Mucosa of gallbladder (tissue), 1 donor: ENCODE measurements at places on chromosomes 6 and 20. TPM values are rescaled to one million over a fixed set of nuclear protein-coding genes. Genes with fewer than 3 reads are reported as not detected.
A peak's percentile ranks its signal among the peaks of the same experiment; 100 is the strongest.

Gene ADTRP
- total RNA-seq: 0.69 TPM

Gene SIRPG
- 1.2 TPM for total RNA-seq

Gene MUC22
- not detected for total RNA-seq

Gene ATXN1
- 71.0 TPM for total RNA-seq

Gene KIF6
- total RNA-seq: 2.6 TPM

Gene SCUBE3
- 0.37 TPM for total RNA-seq

Gene GTSF1L
- not detected for total RNA-seq

Gene CAGE1
- total RNA-seq: not detected

Gene COL9A1
- total RNA-seq: 0.09 TPM

Gene GMPR
- total RNA-seq: 10.4 TPM

Gene KAT14
- 16.6 TPM for total RNA-seq

DNA sequence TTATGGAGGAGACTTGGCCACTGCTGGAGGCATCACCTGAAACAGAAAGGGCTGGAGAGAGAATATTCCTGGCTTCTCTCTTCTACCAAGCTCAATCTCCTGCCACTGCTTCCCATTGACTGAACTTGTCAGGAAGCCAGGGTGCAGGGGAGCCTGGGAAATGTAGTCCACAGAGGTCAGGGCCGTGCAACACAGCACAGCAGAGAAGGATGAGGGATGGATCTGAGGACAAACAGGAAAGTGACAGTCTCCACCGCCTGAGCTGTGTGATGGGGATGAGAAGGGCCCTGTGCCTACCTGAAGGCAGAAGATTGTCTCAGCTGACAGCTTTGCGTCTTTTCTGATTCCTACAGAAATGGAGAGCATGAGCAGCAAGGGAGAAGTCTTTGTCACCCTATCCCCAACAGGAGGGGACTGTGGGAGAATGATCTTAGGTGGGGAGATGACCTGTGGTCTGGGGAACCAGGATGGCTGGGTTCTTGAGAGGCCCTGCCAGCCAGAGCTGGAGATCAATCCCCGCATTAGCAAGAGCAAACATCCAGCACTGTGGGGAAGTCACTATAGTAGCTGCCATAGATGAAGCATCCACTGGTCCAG is 114.2 kb downstream of the SNX5 start:
- DNase-seq: peak; percentile 66

GRCh38 chr20:37877832-37878772 is 24.8 kb upstream of the VSTM2L start:
- DNase-seq: no peak

GRCh38 chr20:6651561-6651960 is 115.9 kb upstream of the BMP2 start:
- DNase-seq: peak; percentile 17

DNA sequence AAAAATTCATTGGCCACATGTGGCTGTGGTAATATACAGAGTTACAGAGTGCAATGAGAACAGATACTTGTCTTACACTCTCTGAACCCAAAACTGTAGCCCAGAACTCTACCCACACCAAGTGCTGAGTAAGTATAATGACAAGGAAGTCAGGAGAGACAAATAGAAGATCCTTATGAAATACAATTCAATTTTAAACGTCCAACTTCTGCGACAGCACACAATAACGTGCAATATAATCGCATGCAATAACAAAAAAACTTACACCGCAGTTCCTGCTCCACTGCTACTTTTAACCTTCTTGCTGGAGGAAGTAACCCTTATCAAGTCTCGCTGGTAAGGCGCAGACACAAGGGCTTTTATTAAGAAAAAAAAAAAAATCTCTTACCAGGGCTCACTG is 881 bp downstream of the SFT2D1 start:
- no peak for DNase-seq

DNA sequence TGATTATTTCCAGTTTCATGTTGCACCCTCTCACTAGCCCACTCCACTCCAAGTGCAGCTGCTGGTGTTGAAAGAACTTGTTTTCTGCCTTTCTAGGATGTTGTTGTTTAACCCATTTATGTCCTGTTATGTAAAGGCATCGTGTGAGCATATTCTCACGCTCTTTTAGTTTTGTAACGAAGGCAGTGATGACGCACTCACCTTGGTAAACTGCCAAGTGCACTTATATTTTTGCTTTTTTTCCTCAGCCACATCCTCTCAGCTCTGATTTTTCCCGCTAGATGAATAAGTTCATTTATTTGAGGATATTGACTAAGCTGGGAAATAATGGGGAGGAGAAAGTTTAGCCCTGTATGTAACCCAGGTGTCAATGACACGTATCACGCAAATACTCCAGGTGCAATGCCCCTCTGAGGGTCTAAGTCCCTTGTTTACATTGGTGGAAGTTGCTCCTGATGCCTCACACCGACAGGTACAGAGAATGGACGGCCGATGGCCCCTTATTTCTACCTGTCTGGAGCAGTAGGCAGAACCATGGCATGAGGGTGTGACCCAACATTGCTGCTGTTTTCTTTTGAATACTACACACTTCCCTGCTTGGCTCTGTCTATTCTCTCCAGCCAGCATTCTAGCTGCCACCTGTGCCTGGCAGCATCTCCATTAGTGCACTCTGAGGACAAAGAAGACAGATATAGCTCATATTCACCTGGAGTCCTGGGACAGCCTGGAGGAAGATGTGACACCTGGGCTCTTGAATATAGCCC is 132.7 kb upstream of the SLC24A3 start:
- DNase-seq: no peak

DNA sequence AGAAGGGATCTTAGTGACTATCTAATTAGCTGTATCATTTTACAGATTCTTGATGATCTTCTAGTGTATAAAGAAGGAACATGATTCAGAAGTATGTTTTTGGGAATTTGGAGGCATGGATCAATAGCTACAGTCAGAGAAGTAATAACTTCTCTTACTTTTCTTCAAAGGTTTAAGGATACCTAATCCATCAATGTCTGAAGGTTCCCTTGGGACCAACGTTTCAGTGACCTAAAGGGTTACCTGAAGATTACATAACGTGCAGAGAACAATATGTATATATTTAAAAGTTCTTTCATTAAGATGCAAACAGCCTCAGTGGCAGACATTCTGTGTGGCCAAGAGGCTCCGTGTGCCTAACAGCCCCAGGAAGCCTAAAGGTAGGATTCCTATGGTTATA is 3.2 kb downstream of the HDAC2 start:
- no peak for DNase-seq

DNA sequence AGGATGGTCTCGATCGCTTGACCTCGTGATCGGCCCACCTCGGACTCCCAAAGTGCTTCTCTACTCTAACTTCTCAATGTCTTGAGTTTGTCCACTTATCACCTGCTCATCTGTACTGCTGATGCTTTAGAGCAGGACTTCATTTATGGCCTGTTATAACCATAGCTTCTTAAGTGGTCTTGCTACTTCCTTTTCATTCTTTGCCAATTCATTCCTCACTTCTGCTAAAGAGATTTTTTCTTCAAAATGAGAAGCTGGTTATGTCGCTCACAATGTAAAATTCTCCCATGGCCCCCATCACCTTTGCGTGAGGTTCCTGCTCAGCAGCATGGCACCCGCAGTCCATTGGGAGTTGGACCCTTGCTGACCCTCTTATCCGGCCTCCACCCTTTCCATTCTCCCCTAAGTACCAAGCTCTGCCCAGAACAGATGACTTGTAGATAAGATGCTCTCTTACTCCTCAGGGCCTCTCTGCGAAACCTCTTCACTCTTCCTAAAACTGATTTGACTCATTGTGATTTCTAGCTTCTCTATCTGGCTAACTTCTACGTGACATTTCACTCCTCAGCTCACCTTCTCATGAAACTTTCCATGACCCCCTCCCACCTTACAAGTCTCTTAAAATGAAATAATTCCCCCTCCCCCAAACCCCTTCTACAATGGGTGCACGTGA is 13.9 kb upstream of the CD164 start:
- no peak for DNase-seq

DNA sequence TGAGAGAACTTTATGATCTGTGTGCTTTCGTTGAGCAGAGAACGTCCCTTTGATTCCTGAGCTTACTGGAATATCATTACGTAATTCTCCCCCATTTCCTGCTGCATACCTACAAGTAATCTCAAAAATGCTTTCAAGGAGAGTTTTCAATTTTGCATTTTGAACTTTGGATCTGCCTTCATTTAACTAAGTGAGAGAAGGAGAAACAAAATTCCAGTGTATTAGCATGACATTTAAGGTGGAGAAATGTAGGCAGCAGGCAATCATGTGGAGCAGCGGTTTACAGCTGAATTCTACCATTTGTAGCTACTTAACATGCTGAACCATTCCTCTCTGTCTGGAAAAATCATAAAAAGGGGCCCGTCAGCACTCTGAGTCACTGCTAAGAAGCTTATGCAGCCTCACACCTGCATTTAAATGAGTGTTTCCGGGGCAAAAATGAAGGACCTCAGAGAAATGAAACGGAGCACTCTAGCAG is 451.5 kb downstream of the PLCB1 start:
- DNase-seq: no peak

DNA sequence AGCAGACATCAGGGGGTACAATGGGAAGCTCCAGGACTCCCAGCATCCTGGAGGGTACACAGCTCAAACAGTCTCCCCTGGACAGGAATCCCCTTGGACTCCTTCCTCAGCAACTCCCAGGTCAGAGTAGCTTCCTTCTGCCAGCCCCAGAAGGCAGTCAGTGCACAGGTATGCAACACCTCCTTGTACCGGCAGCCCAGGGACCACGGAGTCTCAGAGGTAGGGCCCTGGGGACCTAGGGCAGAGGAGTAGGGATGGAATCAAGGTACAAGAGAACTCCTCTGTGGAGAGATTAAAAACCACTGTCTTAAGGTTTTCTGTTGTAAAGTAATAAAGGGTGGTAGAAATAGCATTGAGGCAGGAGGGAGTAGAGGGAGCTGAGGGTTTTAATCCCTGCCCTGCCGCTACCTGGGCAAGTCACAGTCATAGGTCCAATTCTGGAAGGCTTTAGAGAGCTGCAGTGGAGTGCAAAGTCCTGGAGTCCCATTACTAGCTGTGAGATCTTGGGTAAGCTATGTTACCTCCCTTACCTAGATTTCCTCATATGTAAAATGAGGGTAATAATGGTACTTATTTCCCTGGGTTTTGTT is 7.5 kb downstream of the TP53TG5 start:
- DNase-seq: no peak

- DNase-seq: no peak
Measured at GRCh38 chr20:61385731-61386130, 133.7 kb downstream of the CDH4 start.

GRCh38 chr6:68229566-68229965 is 405.5 kb upstream of the ADGRB3 start:
- DNase-seq: no peak

DNA sequence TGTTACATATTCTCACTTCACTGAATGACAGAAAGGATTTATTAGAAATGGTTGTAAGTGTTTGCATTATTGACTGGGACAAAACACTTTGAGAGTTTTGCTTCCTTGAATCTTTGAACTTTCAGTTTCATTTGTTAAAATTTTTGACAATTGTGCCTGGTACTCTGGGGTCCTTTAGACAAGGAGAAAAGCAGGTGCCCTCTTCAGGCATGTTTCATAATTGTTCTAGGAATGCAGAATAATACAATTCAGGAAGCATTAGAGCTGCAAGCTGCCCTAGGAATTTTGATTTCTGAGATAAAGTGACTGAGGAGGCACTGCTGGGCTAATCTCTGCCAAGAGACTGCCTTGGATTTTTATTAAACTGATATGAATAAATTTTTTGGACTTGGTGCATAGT is 49.7 kb downstream of the TOP1 start:
- DNase-seq: peak; percentile 20

- DNase-seq: no peak
Measured at GRCh38 chr6:125797120-125797885, 6.5 kb downstream of the NCOA7 start.

GRCh38 chr20:60313614-60314013 is 355.4 kb downstream of the CDH26 start:
- DNase-seq: no peak

GRCh38 chr6:42532038-42532669 is 31.7 kb upstream of the UBR2 start:
- DNase-seq: peak; percentile 32

- no peak for DNase-seq
Measured at GRCh38 chr20:48728042-48728825, 99.6 kb downstream of the PREX1 start.

- no peak for DNase-seq
Measured at GRCh38 chr6:28695715-28696114, 170.0 kb downstream of the GPX5 start.

GRCh38 chr6:154341336-154341735 is 15.3 kb downstream of the IPCEF1 start:
- DNase-seq: no peak

DNA sequence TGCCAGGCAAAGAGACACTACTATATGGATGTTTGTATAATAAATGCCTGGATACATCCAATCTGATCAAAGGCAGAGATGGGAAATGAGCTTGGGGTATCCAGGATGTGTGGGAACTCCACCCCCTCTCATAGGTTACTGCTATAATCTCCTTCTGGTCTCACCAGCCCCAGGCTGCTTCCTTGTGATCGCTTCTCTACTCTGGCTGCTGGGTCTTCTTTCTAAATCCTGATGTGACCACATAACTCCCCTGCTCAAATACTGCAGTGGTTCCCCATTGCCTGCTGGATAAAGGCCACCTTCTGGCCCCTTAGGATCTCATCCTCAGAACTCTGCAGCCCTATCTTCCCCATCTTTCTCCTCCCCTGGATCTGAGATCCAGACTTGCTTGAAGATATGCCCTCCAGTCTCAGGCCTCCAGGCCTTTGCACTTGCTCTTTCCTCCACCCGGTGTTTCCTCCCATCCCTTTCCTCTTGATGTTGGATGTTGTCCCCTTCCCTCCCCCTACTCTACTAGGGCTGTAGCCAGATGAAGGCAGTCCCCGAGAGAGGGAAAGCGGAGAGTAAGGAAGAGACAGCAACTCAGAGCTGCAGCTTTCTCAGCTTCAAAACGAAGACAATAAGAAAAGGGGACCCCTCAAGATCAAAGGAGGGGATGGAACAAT is 828 bp upstream of the XKR7 start:
- no peak for DNase-seq

DNA sequence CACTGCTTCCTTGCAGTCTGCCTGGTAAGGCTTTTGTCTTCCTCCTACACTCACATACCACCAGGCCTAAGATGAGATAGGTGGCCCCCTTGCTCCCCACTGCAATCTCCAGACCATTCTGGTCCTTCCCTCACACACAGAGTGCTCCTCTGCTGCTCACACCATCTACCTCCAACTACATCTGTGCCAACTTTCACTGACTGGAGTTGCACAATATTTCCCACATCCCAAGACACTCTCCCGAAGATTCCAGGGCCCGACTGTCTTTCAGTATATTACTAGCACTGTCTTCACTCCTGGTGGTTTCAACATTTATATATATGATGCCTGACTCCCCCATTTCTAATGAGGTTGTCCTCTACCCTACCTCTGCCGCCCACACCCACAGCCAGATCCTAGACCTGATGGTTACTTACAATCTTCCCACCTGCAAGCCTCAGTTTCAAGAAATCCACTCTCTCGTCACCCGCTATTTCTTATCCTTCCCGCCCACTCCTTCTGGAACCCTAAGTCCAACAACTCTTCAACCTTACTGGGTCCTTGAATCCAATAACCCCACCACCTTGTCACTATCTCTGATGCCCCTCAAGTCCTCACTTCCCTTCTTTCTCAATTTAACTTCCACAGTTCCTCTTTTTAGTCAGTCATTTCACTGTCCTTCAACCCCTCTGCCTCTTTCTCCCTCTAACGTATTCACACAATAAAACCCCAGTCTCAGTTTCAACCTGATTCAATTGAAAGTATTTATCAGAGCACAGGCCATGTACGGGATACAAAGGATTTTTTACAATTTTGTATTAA is 21.6 kb downstream of the RALGAPA2 start:
- DNase-seq: no peak
